Activated T-helper 1 cell treated with anti-CD3 and anti-CD28 coated beads, Interleukin-2, amount 50 U/mL, for 16 hours (primary cell): ENCODE measurements at places on chromosomes 12 and 14.
A peak's percentile ranks its signal among the peaks of the same experiment; 100 is the strongest.

GRCh38 chr14:102580550-102581110 lies 11.8 kb upstream of the RCOR1 start:
- DNase-seq, result no peak

DNA sequence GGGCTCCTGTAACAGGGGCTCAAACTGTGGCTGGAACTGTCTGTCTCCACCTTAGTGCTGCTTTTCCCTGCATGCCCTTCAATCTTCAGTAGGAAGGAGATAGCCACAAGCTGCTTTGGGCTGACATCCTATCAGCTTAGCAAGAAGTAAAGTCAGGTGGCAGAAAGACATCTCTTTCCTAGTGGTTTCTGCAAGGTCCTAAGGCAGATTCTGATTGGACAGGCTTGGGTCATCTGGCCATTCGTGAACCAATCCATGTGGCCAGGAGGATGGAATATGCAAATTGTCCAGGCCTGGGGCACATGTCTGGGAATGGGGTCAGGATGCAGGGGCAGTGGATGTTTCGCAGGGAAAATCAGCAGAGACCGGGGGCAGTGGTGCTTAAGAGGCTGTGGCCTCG lies 5.2 kb downstream of the RITA1 start:
- no peak for DNase-seq

DNA sequence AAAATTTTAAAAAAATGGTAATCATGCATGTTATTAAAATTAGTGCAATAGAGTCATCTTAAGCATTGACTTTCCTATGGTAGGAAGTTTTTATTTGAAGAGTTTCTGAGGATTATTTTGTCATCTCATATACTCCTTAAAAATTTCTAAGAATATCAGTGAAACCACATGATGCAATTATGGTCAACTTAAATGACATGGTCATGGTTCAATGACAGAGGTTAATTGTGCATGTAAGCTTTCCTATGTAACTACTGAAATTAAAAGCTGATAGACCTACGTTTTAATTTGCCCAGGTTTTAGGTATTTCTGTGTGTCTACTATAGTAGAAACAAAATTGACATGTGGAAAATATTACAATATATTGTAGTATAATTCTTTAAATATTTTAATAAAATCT lies 21.0 kb upstream of the LMO3 start:
- no peak for DNase-seq

DNA sequence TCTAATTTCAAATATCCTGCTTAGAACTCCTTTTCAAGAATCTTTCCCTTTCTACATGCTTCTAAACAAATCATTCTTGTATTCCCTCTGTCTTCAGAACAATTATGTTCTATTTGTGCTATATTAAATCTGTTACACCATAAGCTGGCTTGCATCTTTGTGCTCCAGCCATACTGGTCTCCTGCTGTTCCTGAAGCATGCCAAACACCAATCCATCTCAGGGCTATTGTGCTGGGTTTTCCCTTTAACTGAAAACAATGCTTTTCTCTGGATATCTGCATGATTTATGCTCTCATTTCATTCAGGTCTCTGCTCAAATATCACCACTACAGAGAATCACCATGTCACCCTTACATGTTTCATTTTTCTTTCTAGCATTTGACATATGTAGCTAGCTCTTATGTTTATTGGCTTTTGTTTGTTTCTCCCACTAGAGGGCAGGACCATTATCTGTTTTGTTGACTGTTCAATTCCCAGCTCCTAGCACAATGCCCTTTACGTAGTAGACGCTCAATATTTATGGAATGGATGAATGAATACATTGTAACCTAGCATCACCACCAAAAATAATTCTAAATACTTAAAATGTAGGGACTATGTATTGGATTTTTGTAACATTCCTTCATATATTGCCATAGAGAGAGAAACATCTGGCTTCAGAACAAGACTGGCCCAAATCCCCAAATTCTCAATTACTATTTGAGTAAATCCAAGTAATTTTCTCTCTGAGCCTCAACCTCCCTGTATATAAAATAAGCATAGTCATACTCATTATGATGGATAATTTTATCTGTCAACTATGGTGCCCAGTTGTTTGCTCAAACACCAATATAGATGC lies 302.0 kb upstream of the SYT1 start:
- DNase-seq, result no peak

GRCh38 chr12:70918321-70918720 lies 2.2 kb downstream of the PTPRR start:
- DNase-seq, result no peak

GRCh38 chr12:103503546-103504480 lies 8.0 kb upstream of the C12orf42 start:
- peak; percentile 11 for DNase-seq

DNA sequence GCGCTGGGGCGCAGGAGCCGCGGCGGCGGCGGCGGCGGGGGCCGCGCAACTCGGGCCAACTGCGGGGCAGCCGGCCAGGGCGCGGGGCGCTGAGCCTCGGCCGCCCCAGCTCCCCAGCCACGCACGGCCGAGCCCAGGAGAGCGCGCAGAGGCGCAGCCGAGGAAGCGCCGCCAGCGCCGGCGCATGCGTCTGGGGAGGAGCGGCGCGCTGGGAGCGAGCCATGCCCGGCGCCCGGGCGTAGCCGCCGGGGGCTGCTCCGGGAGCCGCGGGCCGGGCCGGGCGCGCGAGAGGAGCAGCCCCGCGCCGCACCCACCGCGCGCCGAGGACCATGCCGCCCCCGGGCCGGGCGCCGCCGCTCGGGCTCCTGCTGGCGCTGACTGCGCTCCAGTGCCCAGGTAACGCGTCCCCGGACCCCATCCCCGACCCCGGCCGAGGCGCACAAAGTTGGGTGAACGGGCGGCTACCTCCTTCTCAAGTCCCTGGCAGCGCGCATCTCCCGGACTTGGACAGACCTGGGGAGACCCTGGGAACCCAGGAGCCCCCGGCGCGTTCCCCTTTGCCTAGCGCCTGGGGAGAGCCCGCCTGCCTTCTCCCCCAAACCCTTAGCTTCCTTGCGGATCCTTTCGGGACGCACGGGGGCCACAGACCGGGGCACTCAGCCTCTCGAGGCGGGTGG lies 121.4 kb downstream of the AACS start:
- no peak for DNase-seq

GRCh38 chr12:69687390-69687789 lies 11.7 kb downstream of the BEST3 start:
- no peak for DNase-seq

DNA sequence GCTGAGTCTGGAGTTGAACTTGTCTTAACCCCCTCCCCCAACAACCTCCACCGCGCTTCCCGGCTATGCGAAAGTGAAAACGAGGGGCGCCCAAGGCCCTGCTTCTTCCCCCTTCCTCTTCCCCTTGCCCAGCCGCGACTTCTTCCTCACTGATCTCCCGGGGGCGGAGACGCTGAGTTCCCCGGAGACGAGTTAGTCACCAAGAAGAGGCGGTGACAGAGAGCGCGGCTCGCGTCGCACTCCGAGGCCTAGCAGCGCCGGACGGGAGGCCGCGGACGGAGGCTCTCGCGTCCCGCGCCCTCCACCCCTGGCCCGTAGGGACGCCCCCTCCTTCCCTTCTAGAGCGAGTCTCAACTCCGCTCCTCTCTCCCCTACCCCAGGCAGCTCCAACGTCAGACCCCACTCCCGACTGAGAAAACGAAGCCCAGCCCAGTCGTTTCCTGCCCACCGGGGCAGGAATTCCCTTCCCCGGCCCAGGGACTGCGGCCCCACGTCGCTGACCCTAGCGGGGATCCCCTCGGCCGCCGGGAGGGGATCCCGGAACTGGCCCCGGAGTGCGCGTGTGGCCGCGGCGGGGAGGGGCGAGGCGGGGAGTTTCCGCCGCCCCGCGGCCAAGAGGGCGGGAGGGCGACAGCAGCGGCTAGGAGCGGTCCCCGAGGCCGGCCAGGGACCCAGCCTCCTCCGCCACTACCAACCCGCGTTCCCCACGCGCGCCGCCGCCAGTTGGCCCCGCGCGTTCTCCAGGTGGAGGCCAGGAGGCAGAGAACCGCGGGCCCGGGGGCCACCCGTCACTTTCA lies 1.4 kb downstream of the BAZ1A start:
- peak; percentile 60 for DNase-seq

DNA sequence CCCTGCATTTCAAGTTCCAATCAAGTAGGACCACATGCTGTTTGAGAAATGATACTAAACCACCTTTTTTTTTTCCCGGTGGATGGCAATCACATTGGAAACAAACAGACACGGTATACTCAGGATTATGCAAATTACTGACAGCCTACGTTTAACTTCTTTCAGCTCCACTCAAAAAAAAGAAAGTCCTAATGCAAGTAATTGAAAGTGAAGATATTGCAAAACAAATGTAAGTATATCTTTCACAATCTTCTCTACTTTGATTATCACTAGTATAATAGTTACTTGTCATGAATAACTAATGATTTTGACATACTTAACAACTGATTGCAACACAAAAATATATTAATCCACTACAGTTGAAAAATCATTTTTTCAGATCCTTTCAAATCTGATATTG lies 2.6 kb upstream of the OSBPL8 start:
- DNase-seq, result no peak

GRCh38 chr12:122887819-122888212 lies 8.1 kb downstream of the VPS37B start:
- no peak for DNase-seq

- DNase-seq, result no peak
Measured at GRCh38 chr12:71790331-71790730, 35.7 kb downstream of the RAB21 start.

- no peak for DNase-seq
Measured at GRCh38 chr14:20750194-20750593, 4.5 kb downstream of the EDDM3A start.

DNA sequence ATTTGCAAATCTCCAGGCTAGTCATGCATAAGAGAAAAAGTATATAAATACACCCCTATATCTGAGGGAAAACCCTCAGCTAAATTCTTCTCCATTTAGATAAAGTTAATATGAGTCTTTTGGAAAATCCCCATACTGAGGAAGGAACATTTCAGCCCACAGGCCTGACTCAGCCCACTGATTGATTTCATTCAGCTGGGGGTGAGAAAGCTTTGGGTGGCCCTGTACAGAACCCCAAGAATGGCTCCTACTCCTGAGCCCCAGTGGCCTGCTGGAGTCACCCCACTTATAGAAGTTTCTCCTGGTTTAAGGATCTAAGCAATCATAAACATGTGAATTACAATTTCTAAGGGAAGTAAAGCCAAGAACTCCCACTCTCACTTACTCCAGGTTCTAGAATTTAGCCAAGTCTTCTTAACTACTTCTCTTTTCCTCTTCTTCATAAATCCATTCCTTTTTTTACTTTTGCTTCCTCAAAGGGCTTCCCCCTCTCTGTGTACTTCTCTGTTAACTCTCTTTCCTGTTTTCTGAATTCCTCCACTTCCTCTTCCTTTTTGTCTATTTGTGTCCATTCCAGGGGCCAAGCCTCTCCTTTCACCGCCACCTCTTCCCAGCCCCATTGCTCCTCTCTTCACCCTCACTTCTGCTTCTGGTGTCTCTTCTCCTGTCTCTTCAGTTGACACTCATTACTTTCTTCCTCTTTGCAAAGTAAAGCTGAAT lies 21.0 kb downstream of the RTN1 start:
- DNase-seq, result no peak

- no peak for DNase-seq
Measured at GRCh38 chr12:67382241-67382871, 113.2 kb downstream of the CAND1 start.

- no peak for DNase-seq
Measured at GRCh38 chr12:54222609-54223008, 33.8 kb upstream of the SMUG1 start.

DNA sequence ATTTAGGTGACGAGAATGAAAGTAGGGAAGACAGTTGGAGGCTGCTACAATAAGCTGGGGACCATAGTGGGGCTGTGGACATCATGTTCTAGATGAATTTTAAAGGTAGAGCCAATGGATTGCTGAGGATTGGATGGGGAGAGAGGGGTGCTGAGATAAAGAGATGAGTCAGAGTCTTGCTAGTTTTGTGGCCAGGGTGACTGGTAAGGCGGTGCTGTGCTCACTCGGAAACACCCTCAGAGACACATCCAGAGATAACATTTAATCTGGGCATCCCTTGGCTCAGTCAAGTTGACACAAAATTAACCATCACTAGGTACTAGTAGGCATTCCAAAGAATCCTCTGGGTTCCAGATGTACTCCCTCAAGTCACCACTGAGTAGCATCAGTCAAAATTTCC lies 170.7 kb downstream of the ADCK1 start:
- DNase-seq, result no peak

DNA sequence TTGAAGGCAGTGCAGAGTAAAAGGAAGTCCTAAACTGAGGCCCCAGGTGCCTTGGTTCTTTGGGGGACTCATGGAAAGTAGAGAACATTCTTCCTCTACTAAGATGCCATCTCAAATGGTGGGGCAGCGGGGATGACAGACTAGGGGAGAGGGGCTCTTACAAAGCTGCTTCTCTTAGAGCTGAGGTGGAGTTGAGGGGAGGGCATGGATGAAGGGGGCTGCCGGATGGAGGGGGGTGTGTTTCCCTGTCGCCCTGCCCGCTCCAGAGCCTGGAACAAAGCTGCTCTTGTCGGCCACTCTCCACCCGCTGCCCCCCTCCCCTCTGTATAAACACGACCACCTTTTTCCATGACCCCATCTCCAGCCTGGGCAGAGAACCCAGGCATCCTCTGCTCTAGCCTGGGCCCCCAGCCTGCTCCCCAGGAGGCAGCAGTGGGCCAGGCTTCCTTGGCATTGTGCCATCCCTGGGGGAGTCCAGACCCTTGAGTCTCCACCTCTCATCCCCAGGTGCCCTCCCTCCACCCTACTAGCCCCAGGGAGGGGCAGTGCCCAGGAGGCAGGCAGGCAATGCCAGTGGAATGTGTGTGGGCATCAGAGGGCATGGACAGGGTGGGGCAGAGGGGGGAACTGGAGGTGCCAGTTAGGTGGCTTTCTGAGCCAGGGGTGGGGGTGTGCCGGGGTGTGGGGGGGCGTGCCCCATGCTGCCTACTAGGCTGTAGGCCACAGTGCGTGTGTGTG lies 1.7 kb downstream of the RARG start:
- no peak for DNase-seq

DNA sequence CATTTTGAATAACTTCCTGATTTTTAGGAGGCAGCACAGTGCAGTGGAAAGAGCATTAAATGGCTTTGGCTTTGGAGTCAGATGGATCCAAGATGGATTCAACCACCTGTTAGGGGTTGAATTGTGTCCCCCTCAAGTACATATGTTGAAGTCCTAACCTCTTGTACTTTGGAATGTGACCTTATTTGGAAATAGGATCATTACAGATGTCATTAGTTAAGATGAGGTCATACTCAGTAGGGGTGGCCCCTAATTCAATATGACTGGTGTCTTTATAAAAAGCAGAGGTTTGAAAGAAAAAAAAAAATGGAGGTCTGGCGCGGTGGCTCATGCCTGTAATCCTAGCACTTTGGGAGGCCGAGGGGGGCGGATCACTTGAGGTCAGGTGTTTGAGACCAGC lies 18.8 kb downstream of the ATP5MC2 start:
- DNase-seq, result no peak
